ENCODE measurements at places on chromosomes 3 and 15.

DNA sequence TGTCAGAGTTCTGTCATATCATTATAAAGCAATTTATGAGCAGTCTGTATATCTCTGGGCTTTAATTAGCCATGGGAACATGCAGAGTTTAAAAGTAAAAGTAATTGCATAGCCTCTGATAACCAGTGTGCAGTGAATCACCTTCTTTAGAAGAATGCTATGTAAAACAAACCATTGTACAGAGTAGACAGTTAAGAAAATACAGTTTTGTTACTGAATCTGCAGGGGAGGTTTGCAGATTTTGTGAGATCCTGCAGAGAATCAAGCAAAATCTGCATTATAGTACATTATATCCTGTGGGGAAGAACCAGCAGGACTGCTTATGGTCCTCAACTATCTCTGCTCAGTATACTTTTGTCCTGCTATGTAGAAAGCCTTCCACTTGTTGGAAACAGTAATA is 396.2 kb upstream of the NAALADL2 start:
- no peak for DNase-seq

DNA sequence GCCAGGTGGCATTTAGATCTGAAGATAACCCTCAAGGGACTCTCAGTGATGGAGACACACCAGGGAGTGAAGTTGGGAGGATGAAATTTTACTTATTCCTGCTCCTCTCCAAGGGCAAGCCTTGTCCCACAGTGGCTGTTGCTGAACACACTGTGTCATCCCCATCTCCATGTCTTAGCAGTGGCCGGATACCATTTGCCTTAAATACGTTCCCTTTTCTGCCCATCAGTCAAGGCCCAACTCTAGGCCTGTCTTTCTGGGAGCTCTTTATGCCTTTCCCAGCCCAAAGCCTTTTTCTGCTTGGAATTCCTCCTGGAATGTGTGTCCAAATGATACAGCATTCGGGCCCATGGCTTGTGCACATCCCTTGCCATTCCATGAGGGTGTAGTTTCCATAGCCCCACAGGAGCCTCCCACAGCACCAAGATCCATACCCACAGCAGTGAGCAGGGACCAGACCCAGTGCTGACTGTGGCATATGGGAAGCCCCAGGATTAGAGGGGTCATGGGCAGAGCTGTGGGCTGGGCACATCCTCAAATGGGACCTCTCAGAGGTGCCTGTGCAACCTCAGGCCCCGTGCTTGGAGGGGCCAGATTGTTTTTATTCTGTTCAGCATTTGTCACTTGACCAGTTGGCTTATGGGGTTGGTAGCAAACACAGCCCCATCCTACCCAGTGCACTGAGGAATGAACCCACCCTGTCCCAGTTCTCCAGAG is 63.7 kb upstream of the PRR23C start:
- DNase-seq: no peak

- no peak for DNase-seq
Observed at GRCh38 chr3:73637042-73637441, 12.3 kb upstream of the PDZRN3 start.

DNA sequence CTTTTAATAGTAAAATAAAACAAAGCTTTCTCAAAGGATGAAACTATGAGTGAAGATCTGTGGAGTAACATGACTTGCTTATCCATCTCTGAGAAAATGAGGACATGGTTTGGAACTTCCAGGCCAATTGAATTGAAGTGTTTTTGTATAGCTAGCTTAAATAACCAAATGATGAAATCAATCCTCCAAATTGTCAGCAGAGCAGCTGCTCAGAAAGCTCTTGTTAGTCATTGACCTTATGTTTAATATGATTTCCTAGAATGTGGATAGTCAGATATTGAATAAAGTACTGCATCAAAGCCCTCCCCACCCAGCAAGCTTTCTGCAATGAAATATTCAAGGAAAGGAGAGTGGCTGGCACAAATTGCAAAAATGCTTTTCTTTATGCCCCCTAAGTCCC is 437.2 kb downstream of the MFSD1 start:
- no peak for DNase-seq

DNA sequence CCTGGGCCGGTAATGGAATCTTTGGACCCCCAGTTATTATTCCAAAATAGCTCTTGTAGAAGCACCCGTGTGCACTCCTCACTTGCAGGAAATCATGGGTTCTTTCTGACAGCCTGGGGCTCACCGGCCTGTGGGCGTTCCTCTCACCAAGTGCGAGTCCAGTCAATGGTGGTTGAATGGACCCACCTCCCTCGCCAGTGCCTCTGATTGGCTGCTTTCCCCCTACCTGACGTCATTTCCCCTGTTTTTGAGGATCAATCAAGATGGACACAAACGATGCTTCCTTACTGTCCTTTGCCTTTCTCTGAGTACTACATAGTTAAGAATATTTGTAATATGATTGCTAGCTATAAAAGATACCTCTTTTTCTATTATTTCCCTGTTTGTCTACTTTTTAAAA is 18.1 kb downstream of the MOBP start:
- no peak for DNase-seq

- DNase-seq: no peak
Observed at GRCh38 chr15:70234256-70234905, 136.7 kb upstream of the TLE3 start.

- no peak for DNase-seq
Observed at GRCh38 chr3:56415652-56416051, 52.6 kb downstream of the ERC2 start.

- no peak for DNase-seq
Observed at GRCh38 chr15:45123397-45123796, 6.3 kb downstream of the DUOXA1 start.

DNA sequence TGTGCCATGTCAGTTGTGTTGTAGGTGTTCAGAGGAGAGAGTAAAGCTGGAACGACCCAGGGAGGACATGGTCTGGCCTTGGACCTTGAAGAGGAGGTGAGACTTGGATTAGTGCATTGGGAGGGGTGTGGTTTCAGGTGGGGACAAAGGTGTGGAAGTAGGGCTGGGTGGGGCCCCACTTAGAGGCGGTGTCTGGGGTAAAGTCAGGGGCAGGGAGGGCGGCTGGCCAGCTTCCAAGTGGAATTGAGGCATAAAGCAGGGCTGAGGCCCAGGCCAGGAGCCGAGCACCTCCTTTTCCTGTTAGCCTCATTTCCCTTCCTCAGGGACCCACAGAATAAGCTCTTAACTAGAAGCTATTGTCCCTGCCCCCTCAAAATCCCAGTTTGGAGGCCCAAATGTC is 36.2 kb upstream of the FLNB start:
- no peak for DNase-seq

GRCh38 chr3:46489875-46490274 is 7.9 kb upstream of the RTP3 start:
- DNase-seq: no peak

- no peak for DNase-seq
Observed at GRCh38 chr3:5473471-5473870, 286.0 kb downstream of the EDEM1 start.

DNA sequence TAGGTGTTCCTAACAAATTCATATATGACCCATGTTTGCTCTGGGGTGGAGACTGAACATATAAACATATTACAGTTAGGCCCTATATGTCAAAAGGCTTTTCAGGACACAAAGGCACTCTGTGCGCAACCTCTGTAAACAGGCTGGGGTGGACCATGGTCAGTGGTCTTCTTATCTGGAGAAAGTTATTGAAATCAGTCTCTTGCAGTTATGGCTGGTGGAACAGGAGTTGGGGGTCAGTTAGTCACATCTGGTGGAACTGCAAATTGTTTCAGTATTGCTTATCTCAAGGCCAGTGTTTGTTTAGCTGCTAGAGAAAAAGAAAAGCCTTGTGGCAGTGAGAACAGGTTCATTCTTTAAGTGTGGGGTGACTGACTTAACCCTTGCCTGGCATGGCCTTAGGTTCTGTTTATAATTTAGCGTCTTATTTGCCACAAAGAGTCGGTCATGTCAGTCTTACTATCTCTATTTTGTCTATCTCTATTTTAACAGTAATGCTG is 5.9 kb upstream of the GP9 start:
- DNase-seq: no peak

DNA sequence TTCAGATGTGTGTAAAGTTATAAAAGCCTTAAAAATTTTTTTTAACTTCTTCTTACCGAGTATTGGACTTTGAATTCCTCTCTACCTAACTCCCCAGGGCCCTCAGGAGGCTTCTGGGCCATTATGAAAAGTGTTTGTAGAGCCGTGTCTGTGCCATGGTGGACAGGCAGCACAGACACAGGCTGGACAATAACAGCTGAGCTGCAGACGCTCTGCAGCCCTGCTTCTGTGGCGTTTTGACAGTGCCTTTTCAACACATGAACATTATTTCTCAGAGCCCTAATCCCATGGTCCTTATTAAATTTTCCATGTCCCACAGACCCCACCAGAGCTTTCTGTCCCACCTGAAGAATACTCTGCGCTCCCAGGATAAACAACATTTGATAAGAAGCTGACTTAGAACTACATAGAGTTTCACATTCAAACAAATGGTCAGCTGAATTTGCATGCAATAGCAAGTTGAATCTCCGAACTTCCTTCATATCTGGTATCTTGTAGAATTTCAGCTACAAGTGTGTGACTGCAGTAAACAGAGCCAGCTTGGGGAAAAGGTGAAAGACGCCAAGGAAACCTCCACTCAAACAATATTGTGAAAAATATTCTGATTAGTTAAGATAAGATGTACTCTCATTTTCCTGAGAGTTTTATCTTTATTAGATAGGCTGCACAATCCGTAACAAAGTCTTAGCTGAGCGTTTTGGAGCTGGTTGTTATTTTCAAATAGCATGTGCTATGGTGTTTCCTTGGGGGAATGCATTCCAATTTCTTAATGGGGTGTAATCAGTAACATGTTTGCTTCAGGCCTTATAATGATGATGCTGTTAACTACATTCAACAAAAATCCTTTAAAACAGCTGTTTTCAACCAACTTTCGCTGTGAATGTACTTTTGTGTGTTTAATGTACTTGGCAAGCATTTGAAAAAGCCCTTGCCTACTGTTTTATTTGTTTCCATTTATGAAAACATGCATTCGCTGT is 378.2 kb downstream of the MECOM start:
- DNase-seq: no peak

- no peak for DNase-seq
Observed at GRCh38 chr15:99099661-99100060, 5.2 kb upstream of the SYNM start.

DNA sequence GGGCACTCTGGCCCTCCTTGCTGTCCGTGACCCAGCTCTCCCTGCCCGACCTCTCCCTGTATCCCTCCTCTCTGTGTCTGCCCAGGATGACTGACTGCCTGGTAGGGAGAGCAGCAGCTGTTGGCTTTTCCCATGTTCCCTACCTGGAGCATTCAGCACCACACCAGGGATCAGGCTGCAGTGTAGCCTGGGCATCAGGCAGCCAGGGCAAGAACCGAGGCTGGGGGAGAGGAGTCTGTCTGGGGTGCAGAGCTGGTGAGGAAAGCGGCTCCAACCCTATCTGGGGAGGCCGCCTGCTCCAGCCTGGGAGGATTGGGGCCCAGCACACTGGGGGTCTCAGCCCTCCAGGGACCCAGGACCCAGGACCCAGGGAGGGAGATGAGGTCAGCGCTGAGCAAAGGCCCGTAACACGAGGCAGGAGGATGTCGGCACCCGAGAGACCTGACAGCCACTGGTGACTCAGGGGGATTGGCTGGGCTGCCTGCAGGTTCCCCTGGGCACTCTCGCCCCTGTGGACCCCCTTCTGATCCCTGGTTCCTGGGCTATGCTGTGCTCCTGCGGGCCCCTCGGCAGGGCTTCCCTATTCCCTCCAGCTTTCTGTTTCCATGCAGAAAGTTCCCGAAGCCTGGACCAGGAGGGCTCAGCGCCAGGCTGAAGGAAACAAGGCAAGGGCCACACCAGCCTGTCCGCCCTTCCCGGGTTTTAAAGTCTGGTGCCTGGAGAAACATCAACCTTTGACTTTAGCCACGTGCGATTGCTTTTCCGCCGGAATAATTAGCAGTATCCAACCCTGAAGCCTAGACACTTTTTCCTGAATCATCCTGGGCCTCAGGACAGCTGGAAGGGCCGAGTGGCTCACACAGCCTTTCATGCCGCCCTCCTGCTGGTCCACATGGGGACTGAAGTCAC is 128.2 kb upstream of the MEF2A start:
- no peak for DNase-seq

GRCh38 chr15:40281057-40281800 is 1.6 kb downstream of the ANKRD63 start:
- DNase-seq: no peak

GRCh38 chr3:47868306-47868705 is 65.4 kb downstream of the DHX30 start:
- no peak for DNase-seq

- no peak for DNase-seq
Observed at GRCh38 chr3:45067486-45067885, 41.4 kb downstream of the CLEC3B start.

- DNase-seq: no peak
Observed at GRCh38 chr3:167615030-167615429, 38.7 kb downstream of the WDR49 start.

GRCh38 chr3:136141291-136141785 is 54.8 kb downstream of the MSL2 start:
- no peak for DNase-seq

DNA sequence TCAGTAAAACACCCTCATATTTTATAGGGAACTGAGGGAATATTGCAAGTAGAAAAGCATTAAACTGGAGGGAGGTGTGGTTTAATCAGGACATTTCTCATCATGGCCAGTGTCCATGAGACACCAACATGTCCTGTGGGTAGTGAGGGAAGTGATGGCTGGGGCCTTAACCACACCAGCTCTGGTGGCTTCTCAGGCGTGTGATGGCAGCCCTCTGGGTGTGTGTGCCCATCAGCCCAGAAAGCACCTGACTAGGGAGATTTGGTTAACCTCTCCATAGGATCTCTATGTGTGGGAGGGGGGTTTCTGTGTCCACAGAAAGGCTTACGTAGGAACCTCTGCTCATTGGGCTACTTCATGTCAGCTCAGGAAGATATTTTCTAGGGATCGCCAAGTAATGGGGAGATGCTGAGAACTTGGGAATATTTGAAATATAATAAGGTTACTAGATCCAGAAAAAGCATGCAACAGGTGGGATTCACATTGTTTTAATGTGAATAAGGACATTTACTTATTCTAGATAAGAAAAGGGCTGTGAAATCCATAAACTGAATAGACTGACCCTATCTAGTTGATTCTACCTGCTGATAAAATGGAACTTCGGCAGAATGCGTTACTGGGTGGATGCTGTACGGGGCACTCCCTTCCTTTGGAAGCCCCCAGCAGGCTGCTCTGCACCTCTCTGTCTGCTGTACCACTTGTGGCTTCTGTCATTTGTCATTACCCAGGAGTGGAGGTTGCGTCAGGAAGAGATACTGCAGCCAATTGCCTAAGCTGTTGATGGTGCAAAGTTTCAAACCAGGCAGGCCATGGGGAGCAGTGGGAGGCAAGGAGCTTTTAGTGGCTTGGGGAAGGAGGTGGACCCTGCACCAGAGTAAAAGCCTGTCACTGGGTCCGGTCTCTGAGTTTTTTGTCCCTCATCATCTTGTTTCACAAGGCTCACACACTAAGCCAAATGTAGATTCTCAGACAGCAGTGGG is 21.5 kb downstream of the PDHB start:
- no peak for DNase-seq

- DNase-seq: peak; percentile 90
Observed at GRCh38 chr3:107892955-107893624, 197.7 kb downstream of the CD47 start.

DNA sequence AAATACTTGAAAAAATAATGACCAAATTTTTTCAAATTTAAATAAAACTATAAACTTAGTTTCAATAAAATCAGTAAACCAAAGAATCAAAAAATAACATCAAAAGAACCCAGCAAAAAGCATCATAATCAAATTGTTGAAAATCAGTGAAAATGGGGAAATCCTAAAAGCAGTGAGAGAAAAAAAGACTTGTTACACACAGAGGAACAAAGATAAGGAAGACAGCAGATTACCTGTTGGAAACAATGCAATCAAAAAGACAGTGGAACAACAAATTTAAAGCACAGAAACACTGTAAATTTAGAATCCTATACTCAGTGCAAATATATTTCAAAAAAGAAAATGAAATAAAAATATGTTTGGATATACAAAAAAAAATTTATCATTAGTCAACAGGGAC is 156.2 kb upstream of the LMCD1 start:
- DNase-seq: no peak
